Hepatocyte (in vitro differentiated cells): ENCODE measurements at places on chromosomes 2 and 18.

DNA sequence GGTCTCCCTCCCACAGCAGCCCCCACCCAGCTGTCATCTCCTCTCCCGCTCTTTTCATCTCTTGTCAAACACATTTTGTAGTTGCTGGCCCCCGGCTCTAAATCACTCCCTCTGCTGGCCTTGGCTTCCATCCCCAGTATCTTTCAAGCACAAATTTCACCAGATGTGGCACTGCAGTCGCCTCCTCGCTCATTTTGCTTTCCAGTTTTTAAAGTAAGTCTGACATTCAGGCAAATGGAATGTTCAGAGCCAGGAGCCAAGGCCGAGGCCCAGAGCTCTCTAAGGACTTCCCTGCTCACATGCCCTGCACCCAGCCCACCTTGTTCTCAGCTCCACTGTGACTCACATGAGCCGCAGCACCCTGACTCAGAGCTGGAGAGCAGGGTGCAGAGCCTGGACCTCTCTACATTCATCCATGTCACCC lies 158.4 kb downstream of the GALNT14 start:
- peak; percentile 71 for DNase-seq

DNA sequence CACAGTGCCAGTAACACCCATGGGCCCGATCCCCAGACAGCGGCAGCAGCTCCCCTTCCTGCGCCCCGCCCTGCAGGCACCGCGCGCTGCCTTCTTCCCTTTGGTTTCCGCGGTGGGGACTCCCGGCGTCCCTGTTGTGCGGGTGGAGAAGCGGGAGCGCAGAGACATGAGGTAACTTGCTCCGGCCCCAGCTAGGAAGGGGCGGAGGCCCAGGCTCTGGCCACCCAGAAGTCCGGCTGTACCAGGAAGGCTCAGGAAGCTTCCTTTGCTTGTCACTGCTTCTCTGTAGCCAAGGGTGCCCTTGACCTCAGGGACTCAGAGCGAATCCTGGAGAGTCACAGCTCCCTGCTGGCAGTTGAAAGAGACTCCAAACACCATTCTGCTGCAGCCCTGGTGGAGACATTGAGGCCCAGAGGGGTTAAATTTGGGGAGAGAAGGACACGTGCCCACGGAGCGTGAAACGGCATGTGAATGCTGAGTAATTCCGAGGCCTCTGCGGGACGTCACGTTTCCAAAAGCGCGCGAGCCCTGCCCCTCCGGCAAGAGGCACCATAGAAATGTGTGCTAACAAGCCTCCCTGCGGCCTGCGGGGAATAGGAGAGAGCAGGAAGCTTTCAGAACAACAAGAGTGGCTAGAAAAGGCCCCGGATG lies 6.7 kb upstream of the ADCY3 start:
- DNase-seq: no peak

DNA sequence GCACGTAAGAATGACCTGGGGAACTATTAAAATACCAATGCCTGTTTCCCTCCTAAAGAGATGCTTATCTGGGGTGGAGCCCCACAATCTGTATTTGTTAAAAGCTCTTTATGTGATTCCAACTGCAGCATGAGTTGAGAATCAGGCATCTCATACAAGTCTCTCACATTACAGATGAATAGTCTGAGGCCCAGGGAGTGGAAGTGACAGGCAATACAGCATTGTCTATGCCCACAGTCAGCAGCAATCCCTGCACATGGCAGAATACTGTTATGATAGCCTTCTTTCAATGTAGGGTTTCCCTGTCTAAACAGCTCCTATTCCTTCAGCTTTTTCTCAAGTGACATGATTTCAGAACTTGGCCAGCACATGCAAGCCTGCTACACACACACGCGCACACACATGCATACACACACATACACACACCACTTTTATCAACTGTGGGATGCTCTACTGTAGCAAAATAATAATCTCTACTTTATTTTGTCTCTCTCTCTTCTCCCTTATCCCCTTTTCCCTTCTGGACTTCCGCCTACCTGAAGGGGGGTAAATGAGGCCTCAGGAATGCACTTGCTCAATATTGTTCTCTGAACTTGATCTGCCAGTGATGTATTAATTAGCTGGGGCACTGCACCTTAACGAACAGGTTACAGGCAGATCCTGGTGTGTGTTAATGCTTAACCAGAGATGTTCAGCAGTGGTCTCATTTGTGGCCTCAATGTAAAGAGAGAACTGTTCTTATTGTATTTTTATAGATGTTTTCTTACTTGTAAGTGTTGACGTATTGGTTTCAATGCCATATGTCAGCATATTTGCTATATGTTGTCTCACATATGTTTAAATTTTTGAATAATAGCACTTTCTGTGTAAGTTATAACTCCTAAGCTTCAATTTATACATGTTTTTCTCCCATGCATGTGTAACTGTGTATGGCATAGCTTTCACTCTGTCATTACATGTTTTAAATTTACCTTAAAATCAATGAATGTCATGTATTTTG lies 116.0 kb downstream of the SETBP1 start:
- DNase-seq: peak; percentile 59

DNA sequence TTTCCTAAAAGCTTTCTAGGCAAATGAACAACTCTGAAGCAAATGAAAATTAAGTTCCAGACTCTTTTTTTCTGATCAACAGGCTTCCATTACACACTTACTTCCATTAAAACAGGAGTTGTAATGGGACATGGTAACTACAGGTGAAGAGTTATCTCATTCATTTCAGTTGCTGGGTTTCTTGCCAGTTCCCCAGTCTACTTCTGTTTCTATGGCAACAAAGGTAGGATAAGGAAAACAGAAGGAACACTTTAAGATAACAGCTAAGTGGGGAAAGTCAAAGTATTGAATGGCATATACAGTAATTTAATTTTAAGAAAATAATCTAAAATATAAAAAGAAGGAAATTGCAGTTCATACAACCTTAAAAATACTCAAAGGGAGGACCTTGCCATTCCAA lies 25.1 kb downstream of the BAZ2B start:
- DNase-seq: no peak

DNA sequence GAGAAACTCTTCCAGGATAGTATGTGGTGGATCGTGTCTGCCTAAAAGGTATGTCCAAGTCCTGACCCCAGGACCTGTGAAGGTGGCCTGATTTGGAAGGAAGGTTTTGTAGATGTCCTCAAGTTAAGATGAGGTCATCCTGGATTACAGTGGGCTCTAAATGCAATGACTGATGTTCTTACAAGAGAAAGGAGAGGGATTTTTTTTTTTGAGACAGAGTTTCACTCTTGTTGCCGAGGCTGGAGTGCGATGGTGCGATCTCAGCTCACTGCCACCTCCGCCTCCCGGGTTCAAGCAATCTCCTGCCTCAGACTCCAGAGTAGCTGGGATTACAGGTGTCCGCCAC lies 19.9 kb downstream of the MBP start:
- no peak for DNase-seq

- peak; percentile 35 for DNase-seq
Observed at GRCh38 chr2:189580241-189580651, 340 bp downstream of the SLC40A1 start.

- no peak for DNase-seq
Observed at GRCh38 chr2:196809260-196809659, at the start of gene C2orf66. Gene C2orf66 (minus strand): TSS chr2:196809355. CDS start chr2:196809336, 19 bp downstream.

DNA sequence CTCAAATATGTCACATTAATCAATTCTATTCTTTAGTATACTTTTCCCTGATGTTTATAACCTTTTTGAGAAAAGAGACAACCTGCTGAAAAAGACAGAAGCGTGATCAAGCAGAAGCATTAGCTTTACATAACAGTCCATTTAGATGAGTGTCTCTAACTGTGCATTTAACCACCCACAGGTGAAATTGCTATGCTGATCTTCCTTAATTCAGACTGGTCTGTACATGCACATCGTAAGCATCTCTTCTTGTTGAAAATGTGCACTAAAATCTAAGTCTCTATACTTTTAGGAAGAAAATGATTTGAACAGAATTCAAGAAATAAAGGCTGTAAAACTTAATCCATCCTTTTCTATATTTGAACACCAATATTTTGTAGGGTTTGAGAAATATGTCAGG lies 794.4 kb upstream of the FSHR start:
- no peak for DNase-seq

GRCh38 chr2:166042356-166042755 lies 85.5 kb downstream of the SCN1A start:
- no peak for DNase-seq

- DNase-seq: no peak
Observed at GRCh38 chr2:240603846-240604245, 17.3 kb downstream of the CAPN10 start.

GRCh38 chr2:203532957-203533658 lies 2.0 kb downstream of the RAPH1 start:
- peak; percentile 28 for DNase-seq

DNA sequence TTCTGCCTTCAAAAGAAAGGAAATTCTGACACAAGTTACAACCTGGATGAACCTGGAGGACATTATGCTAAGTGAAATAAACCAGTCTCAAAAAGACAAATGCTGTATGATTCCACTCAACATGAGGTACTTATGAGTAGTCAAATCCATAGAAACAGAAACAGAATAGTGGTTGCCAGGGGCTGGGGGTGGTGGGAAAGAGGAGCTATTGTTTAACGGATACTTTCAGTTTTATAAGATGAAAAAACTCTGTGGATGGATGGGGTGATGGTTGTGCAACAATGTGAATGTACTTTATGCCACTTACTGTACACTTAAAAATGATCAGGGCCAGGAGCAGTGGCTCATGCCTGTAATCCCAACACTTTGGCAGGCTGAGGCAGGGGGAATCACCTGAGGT lies 15.4 kb downstream of the SLC35F5 start:
- no peak for DNase-seq

GRCh38 chr18:398935-399630 lies 101.4 kb downstream of the COLEC12 start:
- DNase-seq: no peak

GRCh38 chr2:147945660-147946059 lies 74.9 kb downstream of the ORC4 start:
- no peak for DNase-seq

- DNase-seq: no peak
Observed at GRCh38 chr2:223166983-223167650, 115.1 kb downstream of the KCNE4 start.

- DNase-seq: no peak
Observed at GRCh38 chr2:110955045-110955444, 165.7 kb upstream of the BCL2L11 start.

GRCh38 chr2:46666754-46667153 lies 187.4 kb downstream of the TMEM247 start:
- DNase-seq: no peak

- no peak for DNase-seq
Observed at GRCh38 chr18:35991696-35992095, 19.2 kb downstream of the RMP24 start.
